Esophagus muscularis mucosa (tissue), 4 donors: ENCODE measurements at places on chromosomes 11 and 22. TPM values are rescaled to one million over a fixed set of nuclear protein-coding genes. Genes with fewer than 3 reads are reported as not detected.

Gene VPREB1
- not detected for total RNA-seq

Gene SLC22A6
- not detected for total RNA-seq

DNA sequence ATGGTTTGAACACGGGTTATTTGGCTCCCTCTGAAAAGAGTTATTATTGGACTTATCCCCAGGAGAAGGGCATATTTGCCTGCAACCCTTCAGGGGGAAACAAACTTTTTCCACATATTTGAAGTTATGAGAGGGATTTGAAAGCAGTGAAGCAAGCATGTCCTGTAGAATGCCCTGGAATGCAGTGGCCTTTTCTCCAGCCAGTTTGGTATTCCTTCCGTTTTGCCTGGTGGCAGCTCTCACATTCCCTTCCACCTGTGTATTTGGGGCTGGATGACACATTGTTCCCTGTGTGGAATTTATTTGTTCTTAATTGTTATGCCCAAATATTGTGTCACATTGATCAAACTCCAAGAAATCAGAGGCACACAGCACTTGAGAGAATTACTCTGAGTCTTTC is 59.0 kb downstream of the OSBP2 start:
- DNase-seq: no peak

- no peak for DNase-seq
Observed at GRCh38 chr11:66056501-66056900, 4.3 kb downstream of the SF3B2 start.

DNA sequence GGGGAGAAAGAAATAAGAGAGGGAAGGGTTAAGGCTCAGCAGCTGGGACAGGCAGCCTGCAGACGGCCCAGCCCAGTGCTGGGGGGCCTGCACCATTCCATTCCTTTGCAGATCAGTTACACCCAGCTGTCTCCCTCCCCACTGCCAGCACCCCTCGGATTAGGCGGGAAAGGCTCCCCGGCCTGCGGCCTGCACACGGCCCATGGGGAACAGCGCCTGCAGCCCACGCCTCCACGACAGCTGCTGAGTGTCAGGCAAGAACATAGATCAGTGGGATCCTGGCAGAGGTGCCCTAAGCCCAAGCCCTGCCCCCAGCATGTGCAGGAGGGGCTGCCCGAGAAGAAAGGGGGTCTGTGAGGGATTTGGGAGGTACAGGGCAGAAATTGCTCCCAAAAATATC is 65.8 kb upstream of the MYOD1 start:
- DNase-seq: no peak
